Stimulated activated CD8-positive, alpha-beta memory T cell treated with anti-CD3 and anti-CD28 coated beads, Interleukin-4, amount 100 ng/mL, for 4 hours (primary cell): ENCODE measurements at places on chromosomes 5 and 9.

DNA sequence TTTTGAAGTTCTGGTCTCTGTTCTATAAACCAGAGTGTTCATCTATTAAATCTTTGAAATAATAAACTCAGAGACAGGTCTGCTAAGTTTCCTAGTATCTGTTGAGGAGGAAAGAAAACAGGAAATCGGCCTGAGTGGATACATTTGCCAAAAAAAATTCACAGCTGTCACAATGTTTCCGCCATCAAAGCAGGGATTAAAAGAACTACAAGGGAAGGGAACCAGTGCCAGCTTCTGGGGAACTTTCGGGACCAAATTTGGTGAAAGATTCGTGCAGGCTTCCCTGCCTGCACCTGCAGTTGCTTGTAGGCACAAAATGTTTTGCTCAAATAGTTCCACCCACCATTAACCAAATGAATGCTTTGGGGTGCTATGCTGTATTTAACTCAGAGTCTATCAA lies 267.5 kb downstream of the MSX2 start:
- DNase-seq: no peak

DNA sequence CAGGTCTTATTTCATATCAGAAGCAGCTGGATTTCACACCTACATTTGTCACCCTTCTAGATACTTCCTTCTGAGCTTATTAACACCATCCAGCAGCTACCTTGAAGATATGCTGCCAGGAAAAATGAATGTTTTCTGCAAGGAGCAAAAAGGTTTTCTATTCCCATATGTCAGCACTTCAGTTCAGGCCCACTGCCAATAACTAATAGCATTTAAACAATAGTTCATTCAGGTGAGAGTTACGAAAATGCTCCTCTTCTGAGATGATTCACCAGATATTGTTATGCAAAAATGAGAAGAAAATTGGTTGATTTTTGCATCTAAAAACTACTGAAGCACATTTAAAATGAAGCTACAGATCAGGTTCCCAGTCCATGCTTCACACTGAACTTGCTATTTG lies 56.4 kb upstream of the ISL1 start:
- DNase-seq: no peak

DNA sequence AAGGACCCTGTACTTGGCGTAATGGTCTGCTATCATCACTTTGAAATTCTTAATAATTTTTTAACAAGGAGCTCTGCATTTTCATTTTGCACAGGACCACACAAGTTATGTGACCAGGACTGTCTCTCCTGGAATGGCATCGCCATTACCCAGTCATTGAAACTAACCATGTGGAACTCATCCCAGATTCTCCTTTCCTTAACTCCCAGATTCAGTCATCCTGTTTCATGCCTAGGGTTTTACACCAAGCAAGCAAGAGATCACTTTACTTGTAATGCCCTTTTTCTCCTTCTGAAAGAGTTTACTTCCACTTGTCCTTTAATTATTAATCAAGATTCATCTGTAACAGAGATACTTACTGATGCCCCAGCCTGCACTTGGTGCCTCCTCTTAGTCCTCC lies 12.0 kb downstream of the FRMD3 start:
- DNase-seq: no peak

DNA sequence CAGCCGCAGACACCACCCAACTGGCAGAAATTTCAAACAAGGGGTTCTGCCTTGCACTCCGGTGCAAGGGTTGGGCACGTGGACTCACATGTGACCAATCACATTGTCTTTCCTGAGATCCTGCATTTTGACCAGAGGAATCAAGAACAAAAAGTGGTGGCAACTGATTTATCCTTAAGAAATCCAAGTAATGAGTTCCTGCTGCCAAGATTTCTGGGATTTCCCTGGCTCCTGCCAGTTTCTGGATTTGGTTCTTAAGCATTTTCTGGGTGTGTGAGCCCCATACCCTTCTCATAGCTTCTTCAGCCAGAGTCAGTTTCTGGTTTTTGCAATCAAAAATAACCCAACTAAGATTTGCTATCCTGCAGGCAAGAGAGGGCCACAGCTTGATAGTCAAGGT lies 17.4 kb upstream of the KCNIP1 start:
- no peak for DNase-seq

- no peak for DNase-seq
Measured at GRCh38 chr9:131218370-131218769, 57.9 kb downstream of the FAM78A start.

DNA sequence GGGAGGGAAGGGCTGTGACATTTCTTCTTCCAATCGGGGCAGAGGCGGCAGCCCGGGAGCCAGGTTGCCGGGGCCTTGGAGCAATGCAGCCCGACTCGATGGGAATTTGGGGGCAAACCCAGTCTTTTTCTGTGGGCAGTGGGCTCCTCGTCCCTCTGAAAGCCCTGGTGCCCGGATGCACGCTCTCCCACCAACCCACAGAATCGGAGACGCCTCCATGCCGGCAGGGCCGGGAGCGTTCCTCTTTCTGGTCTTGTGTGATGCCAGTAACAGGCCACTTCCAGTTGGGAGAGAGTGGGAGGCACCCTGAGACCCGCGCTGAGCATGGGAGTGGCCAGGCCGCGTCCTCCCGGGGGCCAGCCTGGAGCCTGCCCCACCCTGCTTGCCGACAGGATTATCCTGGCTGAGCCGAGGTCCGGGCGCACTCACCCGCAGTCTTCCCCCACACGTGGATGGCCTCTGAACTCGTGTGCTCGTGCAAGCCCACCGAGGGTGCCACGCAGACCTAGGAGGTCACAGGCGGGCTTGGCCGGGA lies 17.8 kb downstream of the OLFM1 start:
- no peak for DNase-seq

- no peak for DNase-seq
Measured at GRCh38 chr9:36781533-36781932, 208.8 kb downstream of the MELK start.

GRCh38 chr5:32780508-32780919 lies 69.4 kb downstream of the NPR3 start:
- no peak for DNase-seq

- no peak for DNase-seq
Measured at GRCh38 chr9:6566409-6567139, 79.0 kb downstream of the GLDC start.

DNA sequence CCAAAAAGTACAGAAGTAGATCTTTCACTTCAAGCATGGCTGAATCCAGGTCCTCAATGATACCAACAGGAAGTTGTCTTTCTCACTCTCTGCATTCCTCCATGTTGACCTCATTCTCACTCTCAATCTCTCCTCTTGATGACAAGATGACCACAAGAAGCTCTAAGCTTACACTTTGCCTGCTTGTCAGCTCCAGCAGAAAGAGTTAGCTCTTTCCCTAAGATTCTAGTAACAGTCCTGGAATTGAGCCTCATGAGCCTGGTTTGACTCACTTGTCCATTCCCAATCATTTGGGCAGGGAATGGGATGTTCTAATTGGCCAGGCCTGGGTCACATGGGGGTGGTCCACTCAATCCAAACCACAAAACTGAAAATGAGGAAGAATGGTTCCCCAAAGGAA lies 3.3 kb upstream of the CLTA start:
- DNase-seq: no peak

DNA sequence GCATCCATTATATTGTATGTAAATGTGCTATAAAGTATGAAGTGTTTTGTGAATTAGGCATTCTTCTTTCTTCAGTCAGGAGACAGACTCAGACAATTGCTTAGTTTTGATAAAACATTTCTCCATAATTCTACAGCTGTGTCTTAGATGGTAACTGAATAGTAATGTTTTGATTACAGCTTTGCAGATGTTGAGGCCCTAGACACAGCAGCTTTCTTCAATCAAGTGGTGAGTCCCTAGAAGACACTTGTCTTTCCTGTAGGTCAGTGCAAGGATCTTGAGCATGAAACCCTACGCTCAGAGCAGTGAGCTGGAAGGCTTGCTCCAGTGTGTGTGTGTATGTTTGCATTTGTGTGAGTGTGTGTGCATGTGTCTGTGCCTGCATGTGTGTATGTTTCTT lies 46.8 kb upstream of the CD180 start:
- DNase-seq: no peak

DNA sequence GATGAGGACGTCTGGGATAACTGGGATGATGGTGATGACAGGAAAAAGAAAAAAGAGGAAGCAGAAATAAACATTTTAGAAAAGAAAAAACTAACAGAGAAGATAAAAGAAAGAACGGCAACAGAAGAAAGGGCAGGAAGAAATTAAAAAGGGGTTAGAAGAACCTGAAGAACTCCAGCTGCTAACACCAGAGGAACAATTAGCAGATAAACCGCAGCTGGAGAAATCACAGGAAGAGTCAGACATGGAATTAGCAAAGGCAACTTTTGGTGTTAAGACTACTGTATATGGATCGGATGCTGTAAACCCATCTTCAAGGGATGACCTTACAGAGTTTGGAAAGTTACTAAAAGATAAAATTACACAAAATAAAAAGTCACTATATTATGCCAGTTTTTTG lies 15.4 kb downstream of the CTSL start:
- no peak for DNase-seq

DNA sequence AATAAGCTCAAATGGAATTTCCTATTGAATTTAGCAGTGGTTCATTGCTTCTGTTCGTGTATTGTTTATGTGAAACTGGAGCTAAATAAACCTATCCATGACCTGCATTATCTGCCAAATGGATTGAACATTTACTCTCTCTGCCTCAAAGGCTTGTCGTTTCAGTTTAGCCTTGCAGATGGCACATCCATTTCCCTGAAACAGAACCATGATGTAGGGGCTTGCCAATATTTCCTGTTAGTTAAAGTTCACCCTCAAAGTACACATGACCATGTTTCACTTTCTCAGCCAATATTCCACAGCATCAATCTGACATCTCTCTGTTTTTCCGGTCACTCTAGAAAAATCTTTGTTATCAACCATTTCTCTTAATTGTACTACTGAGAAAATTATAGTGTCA lies 545.3 kb downstream of the TAF11L14 start:
- DNase-seq: no peak

DNA sequence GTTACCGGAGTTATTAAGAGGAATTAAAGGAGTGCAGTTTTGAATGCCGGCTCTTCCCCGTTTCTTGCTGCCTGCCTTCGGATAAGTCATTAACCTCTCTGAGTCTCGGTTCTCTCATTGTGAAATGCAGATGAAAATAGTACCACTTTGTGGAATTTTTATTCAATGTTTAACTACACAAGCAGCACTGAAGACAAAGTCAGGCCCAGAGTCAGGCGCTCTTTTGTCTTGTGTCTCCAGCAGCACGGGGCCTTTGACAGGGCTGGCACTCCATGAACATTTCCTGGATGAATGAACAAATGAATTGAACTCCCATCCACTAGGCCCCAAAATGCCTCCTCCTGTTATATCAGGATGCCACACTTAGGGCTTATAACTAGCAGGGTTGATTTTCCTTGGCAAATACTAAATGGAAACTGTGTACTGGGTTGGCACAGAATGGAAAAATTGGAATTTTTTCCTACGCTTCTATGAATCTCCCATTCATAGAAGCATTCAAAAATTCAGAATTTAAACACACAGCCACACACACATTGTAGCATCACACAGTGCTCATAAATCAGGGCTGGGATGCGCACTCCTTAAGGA lies 332.8 kb downstream of the MLLT3 start:
- DNase-seq: no peak

GRCh38 chr5:43232943-43233833 lies 41.2 kb downstream of the NIM1K start:
- DNase-seq: no peak

DNA sequence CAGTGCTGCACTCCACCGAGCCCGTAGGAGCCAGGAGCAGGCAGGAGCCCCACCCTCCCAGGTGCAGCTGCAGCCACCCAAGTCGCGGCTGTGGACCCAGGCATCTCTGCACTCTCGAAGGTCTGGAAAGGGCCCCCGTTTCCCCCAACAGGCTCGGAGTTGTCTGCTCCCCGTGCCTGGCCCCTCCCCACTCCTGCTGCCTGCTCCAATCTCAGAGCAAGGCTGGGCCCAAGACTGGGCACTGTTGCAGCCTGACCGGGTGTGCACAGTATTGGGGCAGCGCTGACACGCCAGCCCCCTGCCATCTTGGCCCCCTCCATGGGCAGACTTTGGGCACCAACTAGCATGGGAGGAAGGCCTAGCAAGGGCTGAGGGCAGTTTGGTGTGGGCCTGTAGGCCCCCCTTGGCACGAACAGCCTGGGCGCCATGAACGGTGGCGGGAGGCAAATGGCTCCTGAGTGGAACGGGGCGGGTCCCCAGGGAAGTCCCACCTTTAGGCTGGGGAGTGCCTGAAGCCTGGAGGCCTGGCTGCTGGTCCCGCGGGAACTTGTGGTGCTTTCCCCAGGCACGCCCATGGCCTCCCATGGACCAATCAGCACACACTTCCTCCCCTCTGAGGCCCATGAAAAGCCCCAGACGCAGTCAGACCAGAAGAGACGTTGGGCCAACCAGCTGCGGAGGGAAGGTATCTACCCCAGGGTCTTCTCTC lies 60.4 kb downstream of the PSAT1 start:
- DNase-seq: no peak

DNA sequence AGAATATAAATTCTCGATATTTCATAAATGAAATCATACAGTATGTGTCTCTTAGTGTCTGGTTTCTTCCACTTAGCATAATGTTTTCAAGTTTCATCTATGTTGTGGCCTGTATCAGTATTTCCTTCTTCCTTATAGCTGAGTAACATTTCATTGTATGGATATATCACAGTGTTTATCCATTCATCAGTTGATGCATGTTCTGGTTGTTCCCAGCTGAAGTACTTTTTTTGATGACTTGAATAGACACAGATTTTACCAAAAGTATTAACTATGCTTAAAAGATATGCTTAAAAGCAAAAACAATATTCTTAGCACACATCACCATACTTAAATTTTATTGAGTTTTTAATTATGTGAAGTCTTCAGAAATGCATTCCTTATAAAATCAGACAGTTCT lies 12.7 kb downstream of the RAB14 start:
- no peak for DNase-seq

- DNase-seq: no peak
Measured at GRCh38 chr9:97868859-97869258, 15.8 kb downstream of the FOXE1 start.

DNA sequence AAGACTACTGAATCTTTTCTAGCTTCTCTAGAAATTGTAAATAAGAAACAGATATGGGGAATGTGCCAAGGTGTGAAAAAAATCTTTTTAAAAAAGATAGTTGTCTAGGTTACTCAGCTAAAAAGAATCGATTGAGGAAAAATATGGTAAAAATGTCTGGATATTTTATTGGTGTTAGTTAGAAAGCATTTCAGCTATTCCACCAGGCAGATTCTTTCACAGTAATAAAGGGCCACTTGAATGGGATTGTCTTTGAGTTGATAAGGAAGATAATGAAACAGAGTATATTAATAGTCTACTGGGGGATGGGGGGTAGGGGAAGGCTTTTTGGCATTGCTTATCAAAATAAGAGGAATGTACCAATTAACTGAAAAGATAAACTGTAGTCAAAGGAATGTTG lies 51.9 kb downstream of the SLIT3 start:
- DNase-seq: no peak

DNA sequence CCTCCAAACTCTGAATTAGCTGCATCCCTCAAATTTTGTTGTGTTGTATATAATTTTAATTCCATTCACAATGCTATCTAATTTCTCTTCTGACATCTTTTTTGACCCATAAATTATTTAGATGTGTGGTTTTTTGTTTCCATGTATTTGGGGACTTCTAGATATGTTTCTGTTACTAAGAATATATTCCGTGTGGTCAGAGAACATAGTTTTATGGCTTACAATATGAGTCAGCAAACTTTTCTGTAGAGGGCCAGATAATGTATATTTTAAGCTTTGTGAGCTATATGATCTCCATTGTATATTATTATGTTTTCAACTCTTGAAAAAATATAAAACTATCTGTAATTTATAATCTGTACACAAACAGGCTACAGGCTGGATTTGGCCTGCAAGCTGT lies 33.4 kb downstream of the MVB12B start:
- no peak for DNase-seq

- no peak for DNase-seq
Measured at GRCh38 chr9:116237456-116237855, 83.9 kb downstream of the PAPPA start.
